ENCODE measurements at places on chromosomes 7 and 10.

GRCh38 chr7:29924006-29924405, 65.6 kb downstream of the SCRN1 start:
- DNase-seq, result no peak

DNA sequence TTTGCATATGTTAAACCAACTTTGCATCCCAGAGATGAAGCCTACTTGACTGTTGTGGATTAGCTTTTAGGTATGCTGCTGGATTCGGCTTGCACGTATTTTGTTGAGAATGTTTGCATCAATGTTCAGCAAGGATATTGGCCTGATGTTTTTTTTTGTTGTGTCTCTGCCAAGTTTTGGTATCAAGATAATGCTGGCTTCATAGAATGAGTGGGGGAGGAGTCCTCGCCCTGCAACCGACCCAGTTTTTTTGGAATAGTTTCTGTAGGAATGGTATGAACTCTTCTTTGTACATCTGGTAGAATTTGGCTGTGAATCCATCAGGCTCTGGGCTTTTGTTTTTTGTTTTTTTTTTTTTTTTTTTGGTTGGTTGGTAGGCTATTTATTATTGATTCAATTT, 147.9 kb downstream of the AHR start:
- DNase-seq, result no peak

DNA sequence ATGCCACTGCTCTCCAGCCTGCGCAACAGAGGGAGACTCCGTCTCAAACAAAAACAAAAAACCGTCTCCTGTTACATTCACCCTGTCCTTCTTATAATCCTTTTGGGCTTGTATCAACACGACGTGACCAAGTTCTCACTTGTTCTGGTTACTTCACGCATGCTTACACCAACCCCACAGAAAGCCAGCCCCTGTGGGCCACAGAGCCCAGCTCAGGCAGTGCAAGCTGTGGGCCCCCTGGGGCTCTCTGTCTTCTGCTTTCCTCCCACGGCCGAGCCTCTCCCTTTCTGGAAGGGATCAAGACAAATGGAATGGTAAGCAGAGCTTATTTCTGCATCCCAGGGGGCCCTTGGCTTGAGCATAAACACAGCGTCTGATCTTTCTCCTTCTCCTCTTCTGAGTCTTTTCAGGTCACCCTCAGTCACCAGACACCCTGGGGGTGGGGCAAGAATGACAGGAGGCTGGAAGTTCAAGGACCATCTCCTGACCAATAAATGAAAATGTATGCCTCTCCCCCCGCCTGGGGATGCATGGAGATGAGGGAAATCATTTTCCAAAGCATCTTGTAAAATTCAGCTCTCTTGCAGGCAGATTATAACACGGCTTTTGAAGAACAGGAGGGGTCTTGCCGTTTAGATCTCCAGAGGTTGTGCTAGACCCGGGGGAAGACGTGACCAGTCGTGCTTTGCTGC, 19.0 kb upstream of the TRIM56 start:
- no peak for DNase-seq

GRCh38 chr10:48496105-48496830, 108.6 kb downstream of the ARHGAP22 start:
- DNase-seq, result no peak

DNA sequence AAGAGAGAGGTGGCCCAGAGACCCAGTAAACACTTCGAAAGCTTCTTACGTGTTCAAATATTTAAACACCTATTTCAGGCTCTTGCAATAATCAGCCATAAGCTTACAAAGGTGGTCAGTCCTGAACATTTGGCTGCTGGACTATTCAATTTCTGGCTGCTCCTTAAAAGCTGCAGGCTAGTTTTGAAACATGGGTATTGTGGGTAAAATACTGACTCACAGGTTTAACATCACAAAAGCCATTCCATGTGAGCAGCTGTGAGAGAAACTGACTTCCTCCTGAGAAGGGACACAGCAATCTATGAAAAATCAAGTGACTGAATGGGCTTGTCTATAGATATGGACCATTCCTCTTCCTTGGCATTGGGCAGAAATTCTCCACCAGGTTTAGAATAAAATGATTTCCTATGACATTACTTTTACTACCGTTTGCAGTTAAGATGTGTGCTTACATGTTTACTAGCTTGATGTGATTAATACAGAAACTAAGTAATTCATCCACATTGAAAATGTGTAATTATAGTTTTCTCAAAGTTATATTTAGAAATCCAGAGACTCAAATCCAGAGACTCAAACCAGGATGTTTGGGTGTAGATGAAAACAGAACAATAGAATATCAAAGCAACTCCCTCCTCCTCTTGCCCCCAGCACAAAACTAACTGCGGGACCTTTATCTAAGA, 252.3 kb downstream of the GATA3 start:
- no peak for DNase-seq

GRCh38 chr7:54563329-54563916, 21.2 kb downstream of the VSTM2A start:
- DNase-seq, result no peak

GRCh38 chr10:117135026-117135372, 3.1 kb downstream of the VAX1 start:
- no peak for DNase-seq

- no peak for DNase-seq
Observed at GRCh38 chr7:84204655-84205054, 10.1 kb upstream of the SEMA3A start.

DNA sequence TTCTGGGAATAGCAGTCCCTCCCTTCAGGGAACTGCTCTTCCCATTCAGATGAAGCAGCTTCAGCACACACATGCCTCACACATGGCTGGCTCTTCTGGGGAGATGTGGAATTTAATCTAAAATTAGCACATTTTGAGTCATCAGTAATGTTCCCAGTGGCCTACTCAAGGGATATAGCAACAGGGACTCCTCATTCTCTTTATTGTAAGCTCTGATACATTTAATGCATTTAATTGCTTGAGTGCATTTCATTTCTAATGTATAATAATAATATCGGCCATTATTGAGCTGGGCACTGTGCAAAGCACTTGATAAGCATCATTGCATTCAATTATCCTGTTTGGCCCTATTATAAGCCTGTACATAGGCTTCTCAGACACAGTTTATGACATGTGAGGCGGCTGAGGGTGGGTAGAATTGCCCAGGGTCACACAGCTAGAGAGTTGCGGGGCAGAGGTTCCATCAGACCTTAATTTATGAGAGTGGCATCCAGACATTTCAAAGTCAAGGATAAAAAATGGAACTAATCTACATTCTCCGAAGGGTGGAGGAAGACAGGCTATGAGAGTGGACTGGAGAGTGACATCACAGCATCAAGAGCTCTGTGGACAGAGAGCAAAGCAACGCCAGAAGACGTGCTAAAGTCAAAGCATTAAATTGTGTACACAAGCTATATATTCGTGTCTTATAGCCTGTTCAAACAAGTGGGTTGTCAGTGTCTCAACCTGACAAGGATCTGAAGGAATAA, 76.8 kb downstream of the LANCL2 start:
- no peak for DNase-seq

GRCh38 chr7:6022707-6023106, 8.5 kb upstream of the ANKRD61 start:
- no peak for DNase-seq

Measured in CD4-positive, alpha-beta memory T cell (primary cell).